ENCODE measurements at places on chromosomes 12 and 14.

DNA sequence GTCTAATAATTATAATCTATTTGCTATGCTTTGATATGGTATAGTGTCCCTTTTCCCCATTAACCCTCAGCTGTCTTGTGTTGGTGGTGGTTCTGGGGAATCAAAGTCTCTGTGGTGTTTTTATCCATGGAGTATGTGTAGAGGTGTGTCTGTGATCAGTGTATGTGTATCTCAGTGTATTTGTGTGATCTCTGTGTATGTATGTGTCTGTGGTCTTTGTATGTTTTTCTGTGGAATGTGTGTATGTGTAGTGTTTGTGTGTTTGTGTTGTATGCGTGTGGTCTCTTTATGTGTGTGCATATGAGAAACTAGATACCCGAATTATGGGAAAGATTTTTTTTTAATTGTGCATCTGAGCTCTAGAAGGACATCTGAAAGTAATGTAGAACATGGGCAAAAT is 1.1 kb downstream of the GPR33 start:
- DNase-seq: no peak

DNA sequence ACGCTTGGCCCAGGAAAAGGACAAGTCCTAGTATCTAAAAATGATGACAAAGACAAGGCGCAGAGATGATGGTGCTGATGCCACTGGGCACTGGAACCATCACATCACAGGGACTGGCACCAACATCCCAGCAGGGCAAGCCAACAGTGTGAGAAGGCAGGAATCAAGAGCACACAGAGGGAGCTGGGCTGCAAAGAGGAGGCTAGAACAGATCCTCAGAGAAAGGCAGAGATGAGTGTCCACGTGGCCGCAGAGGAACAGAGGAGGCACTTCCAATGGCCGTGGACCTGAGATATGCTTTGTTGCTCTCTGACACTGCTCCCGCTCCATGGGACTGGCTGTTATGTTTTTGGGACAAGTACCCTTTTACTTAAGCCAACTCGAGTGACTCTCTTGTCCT is 17.9 kb downstream of the FOXN3 start:
- DNase-seq: no peak

GRCh38 chr12:68367903-68368302 is 35.7 kb upstream of the MDM1 start:
- DNase-seq: no peak

DNA sequence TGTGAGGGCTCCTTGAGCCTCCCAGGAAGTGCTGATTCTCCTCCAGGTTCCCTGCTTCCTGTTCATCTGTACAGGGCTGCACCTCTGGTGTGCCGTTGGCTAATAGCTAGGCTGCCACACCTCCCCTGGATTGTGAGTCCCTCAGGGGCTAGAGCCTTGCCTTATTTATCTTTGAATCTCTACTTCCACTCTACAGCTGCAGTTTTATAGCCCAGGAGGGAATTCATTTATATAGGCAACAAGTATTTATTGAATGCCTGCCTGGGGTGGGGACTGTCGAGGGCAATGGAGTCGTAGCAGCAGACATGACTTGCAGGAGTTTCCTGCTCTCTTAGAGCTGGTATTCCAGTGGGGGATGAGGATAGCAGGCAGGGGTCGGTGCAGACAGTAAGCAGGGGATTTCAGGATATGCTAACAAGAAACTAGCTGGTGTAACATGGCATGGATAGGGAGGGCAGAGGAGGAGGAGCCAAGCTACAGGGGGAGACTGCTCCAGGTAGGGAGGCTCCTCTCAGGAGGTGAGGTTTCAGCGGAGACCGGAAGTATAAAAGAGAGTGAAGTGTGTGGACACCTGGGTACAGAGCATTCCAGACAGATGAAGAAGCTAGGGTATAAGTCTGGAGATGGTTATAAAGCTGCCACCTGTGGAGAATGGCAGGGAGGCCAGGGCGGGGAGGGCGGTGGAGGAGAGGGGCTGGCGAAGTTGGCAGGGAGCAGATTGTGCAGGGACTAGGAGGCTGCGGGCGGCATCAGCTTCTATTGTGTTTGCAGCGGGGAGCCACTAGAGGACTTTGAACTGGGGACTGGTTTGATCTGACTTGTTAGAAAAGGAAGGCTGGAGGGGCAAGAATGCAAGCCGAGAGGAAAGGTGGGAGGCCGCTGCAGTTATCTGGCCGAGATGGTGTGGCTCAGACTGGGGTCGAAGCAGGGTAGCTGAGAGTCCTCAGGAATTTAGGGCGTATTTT is 17.2 kb downstream of the USP30 start:
- DNase-seq: no peak

GRCh38 chr14:32432813-32433538 is 103.9 kb downstream of the AKAP6 start:
- DNase-seq: peak; percentile 34

GRCh38 chr14:33588771-33589170 is 362.1 kb downstream of the EGLN3 start:
- no peak for DNase-seq

- no peak for DNase-seq
Observed at GRCh38 chr12:69619050-69619449, 8.3 kb upstream of the LRRC10 start.

- peak; percentile 90 for DNase-seq
Observed at GRCh38 chr12:121949648-121950397, 31.4 kb downstream of the CFAP251 start.

DNA sequence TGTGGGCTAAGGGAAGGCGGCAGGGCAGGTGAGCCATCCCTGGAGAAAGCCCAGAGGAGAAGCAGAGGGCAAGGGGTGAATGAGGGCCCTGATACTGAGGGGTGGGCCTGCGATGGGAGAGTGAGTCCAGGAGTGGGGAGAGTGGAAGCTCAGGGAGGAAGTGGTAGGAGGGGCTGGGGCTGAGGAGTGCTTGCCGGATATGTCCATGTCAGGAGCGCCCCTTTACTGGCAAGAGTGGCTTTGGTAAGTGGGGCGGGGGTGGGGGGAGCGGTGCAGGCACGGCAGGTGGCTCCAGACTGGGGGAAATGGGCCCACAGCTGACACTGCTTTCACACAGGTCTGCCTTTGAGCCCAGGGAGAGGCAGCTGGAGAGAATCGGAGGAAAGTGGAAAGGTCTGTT is 86.4 kb upstream of the GPR68 start:
- DNase-seq: no peak

Data from fibroblast of the aortic adventitia (primary cell).